ENCODE measurements at places on chromosomes 12 and 14.
A peak's percentile ranks its signal among the peaks of the same experiment; 100 is the strongest.

DNA sequence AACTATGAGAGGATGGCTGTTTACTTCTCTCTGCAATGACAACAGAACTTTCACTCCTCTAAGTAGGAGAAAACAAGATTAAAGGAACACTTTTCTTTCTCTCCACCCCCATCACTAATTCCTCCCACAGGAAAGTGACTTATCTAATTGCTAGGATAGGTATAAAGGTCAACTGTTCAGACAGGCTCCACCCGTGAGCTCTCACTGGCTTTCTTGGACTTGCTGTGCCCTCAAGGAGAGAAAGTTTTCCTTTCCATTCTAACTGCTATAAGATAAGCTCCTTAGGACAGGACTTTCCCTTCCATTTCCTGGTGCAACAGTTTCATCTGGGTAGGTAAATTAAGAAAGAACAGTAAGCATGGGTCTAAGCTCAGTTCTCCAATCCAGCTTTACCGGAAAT lies 4.8 kb downstream of the SLC41A2 start:
- no peak for DNase-seq

GRCh38 chr14:104321088-104321801 lies 182.9 kb downstream of the KIF26A start:
- no peak for DNase-seq

- peak; percentile 2 for DNase-seq
Observed at GRCh38 chr14:104130974-104131651, 7.3 kb upstream of the KIF26A start.

GRCh38 chr14:48849741-48850322 lies 736.3 kb downstream of the RPS29 start:
- DNase-seq: no peak

GRCh38 chr12:40986001-40986400 lies 202.1 kb upstream of the PDZRN4 start:
- DNase-seq: no peak

- no peak for DNase-seq
Observed at GRCh38 chr14:67059596-67059995, 129.6 kb upstream of the GARIN2 start.

- DNase-seq: no peak
Observed at GRCh38 chr12:106249411-106250135, 1.8 kb upstream of the CKAP4 start.

GRCh38 chr14:72847721-72848120 lies 46.2 kb downstream of the DPF3 start:
- DNase-seq: no peak

GRCh38 chr12:106137530-106138356 lies 1.0 kb downstream of the NUAK1 start:
- DNase-seq: no peak

GRCh38 chr14:101925152-101925551 lies 39.2 kb upstream of the DYNC1H1 start:
- no peak for DNase-seq

- no peak for DNase-seq
Observed at GRCh38 chr14:23694085-23694948, 58.2 kb downstream of the DHRS2 start.

DNA sequence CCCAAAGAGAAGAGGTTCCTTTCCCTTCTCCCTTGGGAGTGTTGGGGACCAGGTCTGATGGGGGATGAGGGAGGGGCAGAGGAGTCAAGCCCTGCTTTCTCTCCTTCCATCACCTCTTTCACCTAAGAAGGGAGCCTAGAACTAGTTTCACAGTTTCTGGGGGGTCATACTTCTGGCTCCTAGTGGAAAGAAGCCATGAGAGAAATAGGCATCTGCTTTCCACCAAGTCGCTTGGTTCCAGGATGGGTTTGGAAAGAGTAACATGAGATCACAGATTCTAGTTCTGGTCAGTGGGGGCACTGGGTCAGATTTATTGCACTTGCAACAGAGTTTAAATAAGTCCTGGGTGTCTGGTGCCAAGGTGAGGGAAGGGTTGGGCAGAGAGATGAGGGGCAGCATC lies 10.5 kb upstream of the ZNF385A start:
- no peak for DNase-seq

- DNase-seq: no peak
Observed at GRCh38 chr12:46608431-46609272, 217.1 kb downstream of the SLC38A4 start.

DNA sequence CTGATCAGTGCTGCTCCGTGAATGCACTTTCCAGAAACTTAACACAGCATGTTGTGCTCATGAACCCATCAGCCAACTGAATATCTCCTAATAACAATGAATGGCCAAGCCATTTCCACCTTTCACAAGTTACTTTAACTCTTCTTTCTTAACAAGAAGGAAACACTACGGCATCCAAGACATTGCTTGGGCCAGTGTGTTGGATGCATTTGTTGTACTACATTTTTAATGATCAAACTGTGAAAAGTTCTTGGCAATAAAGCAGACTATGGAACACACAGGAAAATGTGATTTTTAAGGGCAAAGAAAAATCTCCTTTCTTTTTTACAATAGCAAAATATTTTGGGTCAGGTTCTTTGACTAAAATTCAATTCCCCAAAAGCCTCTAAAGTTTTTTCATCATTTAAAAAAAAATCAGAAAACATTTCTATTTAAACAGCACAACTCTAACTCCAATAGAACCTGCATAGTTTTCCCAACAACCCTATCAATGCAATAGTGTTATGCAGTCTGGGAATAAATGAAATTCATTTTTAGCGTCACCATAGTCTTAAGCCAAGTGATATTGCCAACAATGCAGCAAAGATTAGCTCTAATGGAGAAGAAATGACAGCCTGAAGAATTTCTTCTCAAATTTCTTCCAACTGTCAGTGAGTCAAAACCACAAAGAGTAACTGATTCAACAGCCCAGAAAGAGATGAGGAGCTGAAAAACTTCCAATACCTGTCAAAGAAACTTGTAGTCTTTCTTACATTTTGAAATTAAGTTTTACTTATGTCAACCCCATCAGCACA lies 50.7 kb upstream of the PTPRR start:
- no peak for DNase-seq

DNA sequence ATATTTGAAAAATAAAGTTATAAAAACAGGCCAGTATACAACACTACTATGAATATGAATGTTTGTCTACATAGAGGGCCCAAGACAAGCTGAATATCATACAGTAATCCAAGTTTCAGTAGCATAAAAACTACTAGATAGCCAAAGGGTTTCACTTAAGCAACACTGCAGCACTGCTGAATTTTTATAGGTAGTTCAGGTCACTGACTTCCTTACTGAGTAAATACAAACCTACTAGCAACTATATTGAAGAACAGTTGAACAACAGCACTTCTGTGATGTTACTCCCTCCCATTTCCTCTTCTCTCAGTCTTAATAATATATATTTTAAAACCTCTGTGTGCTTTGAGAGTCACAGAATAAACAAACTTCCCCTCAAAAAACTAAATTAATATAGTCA lies 42.7 kb downstream of the GTF2A1 start:
- no peak for DNase-seq

DNA sequence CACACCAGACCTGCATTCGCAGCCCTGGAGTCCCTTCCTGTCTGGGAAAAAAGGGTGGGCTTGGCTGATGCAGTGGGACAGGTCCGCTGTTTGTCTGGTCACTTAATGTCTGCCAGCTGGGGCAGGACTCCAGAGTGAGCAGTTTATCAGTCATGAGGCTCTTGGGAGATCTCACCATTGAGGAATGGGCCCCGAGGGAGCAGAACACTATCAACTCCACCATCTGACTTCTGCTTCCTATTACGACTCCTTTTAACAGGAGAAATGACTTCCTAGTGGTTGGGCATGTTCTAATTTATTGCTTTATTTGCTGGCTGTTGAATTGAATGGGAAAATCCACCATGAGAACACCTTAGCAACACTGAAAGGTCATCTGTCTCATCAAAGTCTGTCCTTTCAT lies 182.5 kb upstream of the RASSF8 start:
- DNase-seq: no peak

DNA sequence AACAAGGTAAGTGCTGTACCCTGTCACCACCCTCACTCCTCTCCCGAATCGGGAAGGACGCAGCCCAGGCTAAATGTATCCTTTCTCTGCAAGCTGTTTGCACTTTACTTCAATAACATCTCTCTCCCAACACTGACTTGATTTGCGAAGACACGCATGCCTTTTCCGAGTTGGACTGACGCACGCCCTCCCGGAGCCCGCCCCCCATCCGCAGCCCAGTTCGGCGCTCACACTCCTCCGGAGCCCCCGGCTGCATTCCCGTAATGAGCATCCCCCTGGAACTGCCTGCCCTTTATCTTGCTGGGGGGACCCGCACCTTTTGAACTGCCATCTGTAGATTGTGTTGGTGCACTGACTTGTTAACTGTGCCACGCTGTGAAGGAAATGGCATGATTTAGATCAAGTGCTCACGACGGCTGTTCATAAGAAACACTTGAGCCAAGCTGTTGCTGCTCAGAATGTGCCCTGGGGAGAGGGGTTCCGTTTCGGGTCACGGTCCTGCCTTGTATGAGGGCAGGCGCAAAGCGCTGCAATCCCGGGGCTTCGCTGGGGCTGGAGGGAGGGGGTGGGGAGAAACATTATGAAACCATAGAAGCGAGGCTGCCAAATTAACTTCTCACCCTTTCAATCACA lies 176.6 kb upstream of the CDKN3 start:
- DNase-seq: no peak

GRCh38 chr12:126883697-126884096 lies 1383.3 kb upstream of the TMEM132C start:
- DNase-seq: no peak

DNA sequence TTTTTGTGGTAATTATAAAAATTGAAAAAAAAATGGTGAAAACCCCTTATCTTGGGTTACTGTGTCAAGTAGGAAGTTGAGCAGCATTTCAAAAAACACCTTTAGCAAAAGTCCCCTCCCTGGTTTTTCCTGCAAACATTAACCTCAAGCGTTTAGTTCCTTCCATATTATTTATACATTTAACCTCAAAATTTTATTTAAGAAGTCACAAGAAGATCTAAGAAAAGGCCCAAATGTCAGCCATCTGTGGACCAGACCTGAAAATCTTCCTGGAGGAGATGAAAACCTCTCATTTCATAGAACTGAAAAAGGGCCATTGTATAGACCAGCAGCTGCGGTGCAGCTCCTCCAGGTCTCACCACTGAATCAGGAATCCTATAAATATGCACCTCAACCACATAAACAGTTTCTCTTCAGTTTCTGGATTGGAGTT lies 40.4 kb upstream of the BTG1 start:
- DNase-seq: no peak

DNA sequence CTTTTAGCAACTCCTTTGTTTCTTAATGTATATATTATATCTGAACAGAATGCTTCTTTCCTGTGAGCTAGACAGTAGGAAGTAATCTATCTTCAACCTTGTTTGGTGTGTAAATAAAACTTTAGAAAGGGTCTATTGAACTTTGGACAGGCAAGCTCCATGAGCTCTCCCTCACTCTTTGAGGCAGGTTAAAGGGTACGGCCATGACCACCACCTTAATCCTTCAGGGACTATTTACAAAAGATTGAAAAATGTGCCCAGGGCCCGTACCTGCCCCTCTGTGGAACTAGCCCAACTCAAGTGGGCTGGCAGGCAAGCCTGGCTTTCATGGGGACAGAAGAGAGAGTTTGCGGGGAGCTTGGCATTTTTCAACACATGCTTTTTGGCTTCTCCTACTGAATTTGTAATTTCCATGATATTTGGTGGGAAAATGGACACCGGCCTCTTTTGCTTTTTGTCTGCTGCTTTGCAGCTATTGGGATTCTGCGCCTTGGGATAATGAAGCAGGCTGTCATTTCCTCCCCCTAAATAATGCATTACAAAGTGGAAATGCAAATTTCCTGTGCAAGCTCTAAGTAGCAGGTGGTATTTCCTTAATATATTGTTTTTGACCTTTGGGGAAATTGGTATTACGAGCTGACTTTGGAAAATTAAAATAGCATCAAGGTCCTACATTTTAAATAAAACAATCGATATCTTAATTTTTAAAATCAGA lies 106.0 kb downstream of the HMGA2 start:
- no peak for DNase-seq

DNA sequence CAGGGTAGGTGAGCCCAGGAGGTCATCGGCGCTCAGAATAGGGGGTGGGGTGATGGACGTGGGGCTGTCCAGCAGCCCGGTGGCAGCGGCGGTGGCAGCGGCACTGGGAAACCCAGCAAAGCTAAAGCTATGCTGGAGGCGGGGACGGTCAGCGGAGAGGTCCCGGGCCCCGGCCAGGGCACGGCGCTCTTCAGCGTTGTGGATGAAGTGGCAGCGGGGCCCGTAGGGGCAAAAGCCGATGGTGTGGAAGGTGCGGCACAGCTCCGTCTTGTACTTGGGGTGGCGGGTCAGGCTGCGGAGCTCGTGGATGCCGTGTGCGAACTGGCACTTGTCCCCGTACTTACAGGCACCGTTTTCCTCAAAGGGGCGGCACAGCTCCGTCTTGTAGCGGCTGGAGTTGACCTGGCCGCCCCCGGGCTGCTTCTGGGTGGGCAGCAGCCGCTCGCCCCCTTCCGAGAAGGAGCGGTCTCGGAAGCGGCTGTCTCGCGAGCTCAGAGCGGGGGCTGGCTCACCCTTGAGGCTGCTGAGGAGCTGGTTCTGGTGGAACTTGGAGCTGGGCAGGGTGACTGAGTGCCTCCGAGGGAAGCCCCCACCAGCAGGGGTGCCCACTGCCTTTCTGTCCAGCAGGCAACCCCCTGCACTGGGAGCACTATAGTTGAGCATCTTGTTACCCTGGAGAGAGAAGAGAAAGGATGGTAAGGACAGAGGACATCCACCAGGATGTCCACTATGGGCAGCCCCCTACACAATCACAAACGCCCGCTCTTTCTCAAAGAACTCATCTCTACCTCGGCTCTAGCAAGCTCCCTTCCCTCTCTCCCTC lies 2.8 kb downstream of the ZFP36L1 start:
- DNase-seq: no peak

- no peak for DNase-seq
Observed at GRCh38 chr14:68564826-68565759, 227.8 kb downstream of the ZFP36L1 start.

DNA sequence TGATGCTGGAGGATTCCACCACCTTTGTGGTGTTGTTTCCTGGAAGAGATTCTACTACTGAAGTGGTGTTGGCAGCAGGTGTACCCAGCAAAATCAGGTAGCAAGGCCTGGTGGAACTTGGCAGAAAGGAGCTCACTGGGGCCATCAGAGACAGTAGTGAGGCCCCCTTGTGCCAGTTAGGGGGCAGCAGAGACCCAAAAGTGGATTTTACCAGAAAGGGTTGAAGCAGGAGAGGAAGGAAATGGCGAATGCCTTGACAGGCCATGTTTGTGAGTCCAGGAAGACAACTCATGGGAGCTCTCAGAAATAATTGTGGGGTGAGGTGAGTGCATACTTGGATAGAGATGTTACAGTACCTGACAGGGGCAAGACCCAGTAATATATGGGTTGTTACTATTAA lies 137.7 kb upstream of the FGD4 start:
- no peak for DNase-seq

- DNase-seq: no peak
Observed at GRCh38 chr12:10189653-10190052, 10.8 kb downstream of the TMEM52B start.

GRCh38 chr12:15274561-15274967 lies 47.7 kb upstream of the PTPRO start:
- DNase-seq: no peak

DNA sequence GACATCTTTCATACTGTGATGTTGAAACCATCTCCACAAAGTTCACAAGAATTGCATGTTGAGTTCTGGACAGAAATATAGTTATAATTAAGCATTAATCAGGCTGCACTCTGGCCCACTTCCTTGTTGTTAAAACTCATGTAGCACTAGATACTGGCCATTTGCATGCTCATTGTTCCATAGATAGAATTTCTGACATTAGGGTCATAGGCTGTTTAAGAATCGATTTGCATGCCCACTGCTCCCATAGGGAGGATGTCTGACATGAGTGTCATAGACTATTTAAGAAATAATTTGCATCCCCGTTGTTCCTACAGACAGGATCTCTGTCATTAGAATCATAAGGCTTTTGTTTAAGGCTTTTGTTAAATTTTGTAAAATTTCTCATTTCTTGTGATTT lies 50.2 kb downstream of the MYF5 start:
- DNase-seq: no peak

All from T-helper 17 cell (primary cell).